ENCODE measurements at places on chromosomes 3 and 15.

DNA sequence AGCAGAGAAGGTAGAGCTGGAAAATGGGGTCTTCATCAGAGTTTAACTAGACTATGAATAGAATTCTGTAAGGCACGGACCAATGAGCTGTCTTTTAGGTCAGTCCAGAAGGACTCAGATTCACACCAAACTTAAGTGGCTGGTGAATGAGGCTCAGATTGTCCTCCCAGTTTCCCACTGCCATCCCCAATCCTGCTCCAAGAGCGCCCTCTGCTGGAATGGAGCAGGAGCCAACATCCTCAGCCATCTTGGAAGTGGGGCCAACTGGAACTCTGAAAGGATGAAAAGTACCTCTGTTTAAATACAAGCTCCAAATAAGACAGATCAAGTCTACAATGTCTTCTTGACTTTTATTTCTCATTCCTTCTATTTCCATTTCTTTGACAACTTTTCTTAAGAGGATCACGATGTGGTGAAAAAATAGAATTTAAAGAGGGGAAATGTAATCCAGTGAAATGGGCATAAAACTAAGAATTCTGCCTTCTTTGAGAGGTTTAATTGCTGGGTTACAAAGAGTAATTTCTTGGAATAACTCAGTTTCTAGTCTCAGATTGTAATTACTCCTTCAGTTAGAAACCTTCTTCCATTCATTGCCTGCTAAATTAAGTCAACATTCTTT lies 217.1 kb upstream of the TPRG1 start:
- peak; percentile 79 for DNase-seq

DNA sequence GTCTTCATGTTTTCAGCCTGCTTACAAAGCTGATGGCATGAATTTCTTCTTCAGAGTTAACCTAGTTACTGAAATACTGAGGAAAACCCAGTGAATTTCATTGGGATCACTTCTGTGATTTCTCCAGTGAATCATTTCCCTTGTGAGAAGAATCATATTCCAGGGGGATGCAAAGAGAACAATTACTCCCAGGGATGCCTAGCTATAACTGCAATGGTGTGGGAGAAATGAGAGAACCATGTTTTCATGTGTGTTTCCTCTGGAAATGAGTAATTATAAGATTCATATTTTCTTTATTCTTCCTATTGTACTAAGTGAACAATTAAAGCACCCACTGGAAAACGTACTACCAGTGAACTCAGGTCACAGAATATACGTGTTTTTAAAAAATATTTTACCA lies 485.4 kb downstream of the GRM7 start:
- DNase-seq = no peak

- DNase-seq = peak; percentile 43
Measured at GRCh38 chr15:92903631-92903965, 3.5 kb downstream of the CHD2 start.

DNA sequence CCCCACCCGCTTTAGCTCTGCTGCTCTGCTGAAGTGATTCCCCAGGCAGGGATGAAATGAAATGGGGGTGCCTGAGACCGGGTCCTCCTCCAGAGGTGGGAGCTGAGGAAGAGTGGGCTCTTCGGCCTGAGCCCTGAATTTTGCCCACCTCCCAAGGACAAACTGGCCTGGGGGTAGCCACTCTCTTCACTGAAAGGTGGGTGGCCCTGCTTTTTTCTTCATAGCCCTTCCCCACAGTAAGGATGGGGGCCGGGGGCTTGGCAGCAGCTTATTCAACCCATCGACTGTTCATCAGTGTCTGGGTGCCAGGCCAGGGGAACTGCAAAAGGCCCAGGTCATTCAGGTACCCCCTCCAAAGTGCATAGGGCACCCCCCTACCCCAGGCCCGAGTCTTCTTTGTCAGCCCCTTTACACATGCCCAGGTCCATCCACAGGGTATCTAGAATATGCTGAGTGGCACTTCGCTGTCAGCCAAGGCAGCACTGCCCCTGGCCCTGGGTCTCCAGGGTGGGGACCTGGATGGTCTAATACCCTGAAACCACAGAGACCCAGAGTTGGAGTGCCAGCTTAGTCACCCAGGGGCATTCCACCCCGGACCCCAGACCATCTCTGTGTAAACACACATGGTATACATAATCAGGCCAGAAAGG lies 7.9 kb downstream of the SCN5A start:
- no peak for DNase-seq

DNA sequence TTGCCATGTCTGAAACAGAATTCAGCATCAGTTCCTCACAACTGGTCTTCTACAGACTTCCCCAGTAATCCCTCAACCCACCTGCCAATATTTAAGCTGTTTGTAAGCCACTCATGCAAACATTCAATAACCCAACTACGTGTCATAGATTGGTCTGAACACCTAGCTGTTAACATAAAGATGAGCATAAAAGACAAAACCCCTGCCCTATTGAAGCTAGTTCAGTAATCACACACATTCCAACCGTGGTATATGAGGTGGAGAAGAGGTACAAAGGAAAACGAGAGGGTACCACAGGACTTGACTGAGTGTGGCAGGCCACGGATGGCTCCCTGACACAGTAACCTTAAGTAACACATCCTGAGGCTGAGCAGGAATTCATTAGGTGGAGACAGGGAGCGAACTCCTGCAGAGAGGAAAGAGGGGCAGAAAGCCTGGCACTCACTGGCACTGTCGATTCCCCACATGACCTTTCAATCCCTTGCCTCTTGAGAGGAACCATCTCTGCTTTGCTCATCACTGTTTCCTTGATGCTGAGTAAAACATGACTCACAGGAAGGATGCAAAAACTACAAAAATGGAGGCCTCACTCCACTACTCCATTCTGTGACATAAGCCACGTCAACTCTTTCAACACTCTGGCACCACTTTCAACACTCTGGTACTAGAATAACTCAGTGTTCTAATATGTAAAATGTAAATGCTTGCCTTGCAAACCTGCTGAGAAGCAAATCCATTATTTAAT lies 31.3 kb downstream of the RPN1 start:
- DNase-seq = peak; percentile 70

DNA sequence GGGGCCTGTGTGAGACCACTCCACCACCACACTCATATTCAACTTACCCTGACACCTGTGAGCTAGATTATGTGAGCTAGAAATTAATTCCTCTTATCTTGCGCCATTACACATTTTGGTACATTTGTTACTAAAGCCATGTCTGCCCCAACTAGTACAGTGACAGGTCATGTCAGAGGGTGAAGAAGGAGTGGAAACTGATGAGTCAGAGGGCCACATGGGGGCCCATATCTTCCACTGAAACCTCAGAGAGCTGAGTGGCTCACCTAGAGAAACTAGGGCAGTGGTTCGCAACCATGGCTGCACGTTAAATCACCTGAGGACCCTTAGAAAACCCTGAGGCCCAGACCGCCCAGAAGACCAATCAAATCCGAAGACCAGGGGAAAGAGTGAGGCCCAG lies 15.7 kb upstream of the MEF2A start:
- no peak for DNase-seq

GRCh38 chr3:51938780-51939425 lies 2.8 kb downstream of the RRP9 start:
- no peak for DNase-seq

GRCh38 chr3:11140030-11140712 lies 14.1 kb upstream of the HRH1 start:
- no peak for DNase-seq

DNA sequence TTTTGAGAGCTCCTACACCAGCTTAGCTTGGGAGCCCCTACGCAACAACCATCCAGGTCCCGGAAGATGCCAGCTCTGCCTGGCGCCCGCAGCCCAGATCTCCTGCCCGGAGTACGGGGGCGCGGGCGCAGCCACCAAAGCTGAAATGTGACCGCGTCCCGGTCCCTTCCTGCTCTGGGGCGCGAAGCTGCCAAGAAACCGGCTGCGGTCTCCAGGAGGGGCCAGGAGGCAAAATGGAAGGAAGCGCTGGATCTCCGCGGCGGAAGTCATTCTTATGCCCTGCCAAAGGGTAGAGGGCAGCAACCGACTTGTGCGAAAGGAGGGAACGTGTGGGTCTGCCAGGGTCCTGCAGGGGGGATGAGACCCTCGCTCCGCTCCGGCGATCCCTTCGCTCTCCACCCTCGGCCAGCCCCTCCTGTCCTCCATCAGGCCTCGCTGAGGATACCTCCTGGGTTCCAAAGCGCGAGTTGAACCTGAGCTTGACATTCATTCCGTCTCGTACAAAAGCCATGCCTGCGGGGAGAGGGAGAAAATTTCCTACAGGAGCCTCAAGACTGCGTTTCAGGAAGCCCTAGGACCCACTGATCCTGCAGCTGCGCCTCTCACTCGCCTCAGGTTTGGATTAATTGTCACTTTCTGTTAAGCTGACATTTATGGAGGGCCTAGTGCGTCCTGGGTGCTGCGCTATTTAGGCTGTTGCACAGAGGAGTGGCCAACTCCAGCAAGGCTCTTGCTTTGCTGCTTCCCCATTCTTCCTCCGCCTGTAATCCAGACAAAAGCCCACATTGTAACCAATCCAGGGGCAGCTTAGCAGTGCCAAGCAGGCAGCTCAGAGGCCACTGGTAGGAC lies 98.3 kb upstream of the VGLL3 start:
- DNase-seq = no peak

- peak; percentile 19 for DNase-seq
Measured at GRCh38 chr3:39126532-39127071, 19.1 kb downstream of the TTC21A start.

DNA sequence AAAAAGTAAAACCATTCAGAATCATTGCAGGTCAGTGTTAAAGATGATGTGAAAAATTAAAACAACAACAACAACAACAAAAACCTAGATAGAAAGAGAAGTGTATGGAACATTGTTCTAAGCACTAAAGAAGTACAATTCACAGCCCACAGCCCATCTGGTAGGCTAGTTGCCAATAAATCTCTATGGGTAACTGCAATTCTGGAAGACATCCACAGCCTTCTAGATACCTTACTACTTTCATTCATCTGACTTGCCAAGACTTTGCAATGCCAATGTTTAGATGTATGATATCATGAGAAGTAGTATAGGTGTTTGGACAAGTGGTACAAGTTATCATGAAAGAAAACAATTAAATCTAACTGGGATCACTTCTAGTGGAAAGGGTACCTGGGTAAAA lies 198.6 kb downstream of the VGLL3 start:
- no peak for DNase-seq

DNA sequence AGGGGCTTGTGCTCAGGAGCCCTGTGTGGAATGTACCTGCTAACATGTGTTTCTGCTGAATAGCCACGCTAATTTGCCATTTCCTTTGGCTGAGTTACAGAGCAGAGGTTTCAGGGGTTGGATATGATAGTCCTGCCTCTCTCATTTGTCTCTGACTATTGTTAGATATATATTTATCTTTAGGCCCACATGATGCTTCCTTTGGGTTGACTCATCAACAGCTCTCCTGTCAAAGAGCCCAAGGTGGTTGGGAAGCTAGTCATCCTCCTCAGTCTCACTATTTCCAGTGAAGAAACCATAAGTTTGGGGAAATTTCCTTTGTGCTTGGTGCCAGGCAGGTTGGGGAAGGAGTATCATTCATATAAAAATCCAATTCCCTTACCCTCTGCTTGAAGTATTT lies 1194.6 kb downstream of the ZPLD1 start:
- peak; percentile 9 for DNase-seq

- no peak for DNase-seq
Measured at GRCh38 chr3:17261627-17262369, 377.0 kb downstream of the PLCL2 start.

DNA sequence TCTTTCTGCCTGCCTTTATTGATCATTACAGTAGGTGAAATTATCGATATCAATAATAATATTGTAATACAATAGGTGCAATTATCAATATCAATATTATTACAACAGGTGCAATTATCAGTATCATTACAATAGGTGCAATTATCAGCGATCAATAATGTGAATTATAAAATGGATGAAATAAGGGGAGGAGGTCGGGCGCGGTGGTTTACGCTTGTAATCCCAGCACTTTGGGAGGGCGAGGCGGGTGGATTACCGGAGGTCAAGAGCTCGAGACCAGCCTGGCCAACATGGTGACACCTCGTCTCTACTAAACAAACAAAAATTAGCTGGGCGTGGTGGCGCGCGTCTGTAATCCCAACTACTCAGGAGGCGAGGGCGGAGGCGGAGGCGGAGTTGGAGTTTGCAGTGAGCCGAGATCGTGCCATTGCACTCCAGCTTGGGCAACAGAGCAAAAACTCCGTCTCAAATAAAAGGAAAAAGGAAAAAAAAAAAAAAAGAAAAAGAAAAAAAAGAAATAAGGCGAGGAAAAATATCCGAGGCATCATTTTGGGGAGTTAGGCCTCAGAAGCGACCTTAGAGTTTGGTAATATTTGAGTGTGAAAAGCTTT lies 611 bp upstream of the BNIP2 start:
- peak; percentile 80 for DNase-seq

GRCh38 chr3:148554367-148554766 lies 143.3 kb upstream of the AGTR1 start:
- no peak for DNase-seq

GRCh38 chr3:170038434-170039110 lies 777 bp downstream of the GPR160 start:
- no peak for DNase-seq

DNA sequence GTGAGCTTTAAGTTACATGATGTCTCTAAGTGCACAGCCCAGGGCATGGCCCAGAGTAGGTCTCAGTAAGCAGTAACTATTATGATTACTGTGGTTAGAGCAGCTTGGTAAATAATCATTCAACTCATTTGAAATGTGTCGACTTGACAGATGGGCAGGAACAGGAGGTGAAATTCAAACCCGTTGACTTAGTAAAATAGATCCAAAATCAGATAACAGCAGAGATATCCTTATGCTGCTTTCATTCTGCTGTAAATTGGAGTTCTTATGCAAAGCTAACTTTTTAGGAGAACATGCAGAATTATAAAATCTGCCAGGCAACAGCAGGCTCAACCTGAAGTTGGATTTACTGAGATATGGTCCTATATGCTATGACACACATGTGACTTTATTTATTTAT lies 118.7 kb upstream of the KLHL25 start:
- no peak for DNase-seq

- no peak for DNase-seq
Measured at GRCh38 chr3:94185753-94186152, 122.9 kb downstream of the NSUN3 start.

GRCh38 chr3:101879623-101880284 lies 30.4 kb downstream of the NFKBIZ start:
- no peak for DNase-seq

- peak; percentile 12 for DNase-seq
Measured at GRCh38 chr3:165895919-165896318, 58.7 kb upstream of the BCHE start.

DNA sequence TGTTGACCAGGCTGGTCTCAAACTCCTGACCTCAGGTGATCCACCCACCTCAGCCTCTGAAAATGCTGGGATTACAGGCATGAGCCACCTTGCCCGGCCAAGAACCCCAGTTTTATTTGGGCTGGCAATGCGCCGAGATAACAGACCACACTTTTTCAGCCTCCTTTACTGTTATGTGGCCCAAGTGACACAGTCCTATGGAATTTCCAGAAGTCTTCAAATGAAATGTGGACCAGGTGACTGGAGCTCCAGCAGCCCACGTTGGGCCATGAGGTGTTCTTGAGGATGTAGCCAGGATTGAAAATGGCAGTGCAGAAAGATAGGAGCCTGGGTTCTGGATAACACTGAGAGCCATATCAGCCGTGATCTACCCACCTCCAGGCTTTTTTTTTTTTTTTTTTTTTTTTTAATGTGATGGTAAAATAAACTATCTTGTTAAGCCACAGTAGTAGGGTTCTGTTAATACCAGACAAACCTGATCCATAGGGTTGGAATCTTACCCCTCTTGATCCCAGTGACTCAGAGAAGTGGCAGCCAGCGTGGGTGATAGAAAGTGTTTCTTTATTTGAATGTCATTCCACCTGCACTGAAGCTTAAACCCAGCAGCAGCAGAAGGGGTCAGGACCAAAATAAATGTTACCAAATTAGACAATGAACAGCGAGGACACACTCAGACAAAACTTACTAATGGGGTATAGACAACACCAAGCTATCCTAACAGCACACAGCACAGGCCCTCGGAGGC lies 55.6 kb downstream of the LHFPL4 start:
- no peak for DNase-seq
